Esophagus squamous epithelium (tissue), 5 donors: ENCODE measurements at places on chromosomes 5 and 9.

DNA sequence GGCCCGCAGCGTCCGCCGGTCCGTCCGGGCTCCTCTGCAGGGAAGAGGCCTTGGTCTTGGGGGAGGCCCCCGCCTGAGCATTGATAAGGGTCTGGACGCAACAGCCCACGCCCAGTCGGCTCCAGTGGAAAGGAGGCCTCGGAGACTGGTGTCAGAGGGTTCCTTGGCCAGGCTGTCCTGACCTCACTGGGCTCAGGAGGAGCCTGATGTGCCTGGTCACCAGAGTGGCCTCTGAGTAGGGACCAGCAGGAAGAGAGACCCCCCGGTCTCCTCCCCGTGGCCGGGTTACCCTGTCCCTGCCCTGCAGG, 13.2 kb downstream of the LMX1B start:
- no peak for DNase-seq

DNA sequence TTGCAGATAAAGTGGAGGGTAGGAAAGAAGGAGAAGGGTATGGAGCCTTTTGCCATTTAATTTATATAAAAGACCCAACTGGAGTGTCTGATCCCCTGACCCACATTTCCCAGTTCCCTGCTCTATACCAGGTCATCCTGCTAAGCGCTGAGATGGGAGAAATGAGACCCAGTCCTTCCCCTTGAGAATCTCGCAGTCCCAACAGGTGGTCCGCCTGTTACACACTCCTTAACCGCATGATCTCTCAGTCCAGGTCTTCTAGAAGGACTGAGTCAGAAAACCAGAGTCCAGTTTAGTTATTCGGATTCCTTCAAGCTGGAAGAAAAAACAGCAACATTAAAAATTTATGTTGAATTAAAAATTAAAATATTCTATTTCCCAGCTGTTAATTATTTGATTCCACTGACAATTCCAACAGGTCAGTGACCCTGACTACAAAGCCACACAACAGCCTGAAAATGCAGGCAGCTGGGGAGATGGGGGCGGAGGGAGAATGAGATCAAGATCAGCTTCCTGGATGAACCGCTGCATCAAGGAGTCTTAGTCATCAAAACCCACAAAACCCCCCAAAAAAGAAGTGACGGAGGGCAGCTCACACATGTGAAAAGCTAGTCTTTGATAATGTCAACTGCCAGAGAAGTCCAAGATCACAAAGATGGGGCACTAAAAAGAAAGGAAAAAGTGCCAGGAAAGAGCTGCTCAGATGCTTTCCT, 44.0 kb downstream of the GGTA1 start:
- DNase-seq = no peak

DNA sequence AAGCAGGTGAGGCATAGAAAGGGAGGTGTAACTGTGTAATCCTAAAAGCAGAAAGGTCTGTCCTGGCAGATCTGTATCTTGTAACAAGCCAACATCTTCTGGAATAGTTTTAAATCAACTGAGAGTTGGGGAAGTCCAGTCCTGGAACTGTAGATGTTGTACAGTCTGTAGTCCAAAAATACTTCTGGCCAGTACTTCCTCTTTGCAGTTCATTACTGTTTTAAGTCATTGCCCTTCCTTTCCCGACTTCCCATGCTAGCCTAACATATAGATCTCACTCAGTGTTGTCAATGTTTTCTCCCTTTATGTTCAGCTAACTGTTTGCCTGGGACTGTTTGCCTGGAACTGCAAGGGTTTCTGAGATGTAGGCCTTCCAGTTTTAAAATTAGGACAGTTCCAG, 168.5 kb upstream of the ISL1 start:
- no peak for DNase-seq

DNA sequence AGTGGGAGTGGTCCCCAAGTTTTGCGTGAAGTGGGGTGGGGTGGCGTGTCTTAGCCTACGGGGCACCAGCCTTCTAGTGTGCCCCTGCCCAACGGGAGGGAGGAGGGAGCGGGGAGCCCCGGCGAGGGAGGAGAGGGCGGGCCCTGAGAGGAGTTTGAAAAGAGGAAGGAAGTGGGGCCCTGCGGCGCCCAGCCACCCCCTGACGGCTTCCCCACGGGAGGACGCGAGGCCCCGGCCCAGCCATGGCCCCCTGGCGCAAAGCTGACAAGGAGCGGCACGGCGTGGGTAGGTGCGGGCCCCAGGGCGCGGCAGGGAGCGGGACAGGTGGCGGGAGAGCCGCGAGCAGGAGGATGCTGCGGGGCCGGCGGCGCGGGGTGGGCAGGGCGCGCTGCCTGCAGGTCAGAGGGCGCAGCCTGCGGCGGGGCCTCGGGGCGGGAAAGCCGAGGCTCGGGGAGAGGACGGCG, at the start of gene DOCK2:
DOCK2 (plus strand) TSS at position 191 of the 464 bp plus-strand sequence; CDS start at position 243, 52 bp downstream.
- peak; percentile 14 for DNase-seq

GRCh38 chr5:175822225-175822624, 49.2 kb upstream of the CPLX2 start:
- no peak for DNase-seq

DNA sequence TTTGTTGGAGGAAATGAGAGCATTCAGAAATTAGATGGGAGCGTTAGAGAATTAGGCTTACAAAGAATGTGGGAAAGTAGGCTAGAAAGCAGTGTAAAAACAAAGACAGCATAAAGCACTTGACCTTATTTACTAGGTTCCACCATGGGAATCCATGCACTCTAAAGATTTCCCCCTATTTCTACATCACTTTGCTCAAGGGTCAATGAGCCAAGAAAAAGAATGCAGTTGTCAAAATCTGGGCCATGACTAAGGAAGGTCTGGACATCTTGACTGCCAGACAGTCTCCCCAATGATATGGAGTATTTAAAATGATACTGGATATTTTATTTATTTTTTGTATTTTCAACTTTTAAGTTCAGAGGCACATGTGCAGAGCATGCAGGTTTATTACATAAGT, 3.4 kb downstream of the TLR4 start:
- no peak for DNase-seq

DNA sequence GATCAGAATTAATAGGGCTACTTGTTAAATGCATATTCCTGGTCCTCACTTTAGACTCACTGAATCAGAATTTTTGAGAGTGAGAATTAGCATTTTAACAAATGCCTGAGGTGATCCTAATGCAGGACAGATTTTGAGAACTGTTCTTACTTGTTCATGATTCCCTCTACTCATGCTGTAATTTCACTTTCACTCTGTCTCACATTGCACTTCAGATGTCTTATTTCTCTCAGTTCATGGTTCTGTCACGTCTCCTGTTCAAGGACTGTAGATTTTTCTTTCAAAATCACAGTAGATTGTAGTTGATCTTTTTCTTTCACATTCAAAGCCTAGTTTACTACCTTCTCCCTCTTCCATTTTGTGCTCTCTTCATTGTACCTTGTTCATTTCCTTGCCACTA, 54.3 kb downstream of the ADGRV1 start:
- DNase-seq = no peak

- DNase-seq = no peak
Observed at GRCh38 chr5:73969195-73970036, 343.4 kb downstream of the ARHGEF28 start.

DNA sequence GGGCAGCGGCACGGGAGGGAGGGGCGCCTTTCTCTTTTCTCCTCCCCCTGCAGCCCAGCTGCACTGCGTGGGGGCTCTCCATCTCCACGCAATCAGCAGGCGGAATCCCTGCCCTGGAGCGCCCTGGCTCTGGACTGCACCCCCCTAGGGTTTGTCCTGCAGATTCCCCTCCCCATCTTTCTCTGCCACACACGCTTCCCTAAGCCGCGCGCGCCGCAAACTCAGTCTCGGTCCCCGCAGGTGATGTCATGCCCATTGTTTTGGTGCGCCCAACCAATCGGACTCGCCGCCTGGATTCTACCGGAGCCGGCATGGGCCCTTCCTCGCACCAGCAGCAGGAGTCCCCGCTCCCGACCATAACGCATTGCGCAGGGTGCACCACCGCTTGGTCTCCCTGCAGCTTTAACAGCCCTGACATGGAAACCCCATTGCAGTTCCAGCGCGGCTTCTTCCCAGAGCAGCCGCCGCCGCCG, at the start of gene KCNN2:
KCNN2 (plus strand) TSS at position 347 of the 473 bp plus-strand sequence; CDS start at position 417, 70 bp downstream.
- no peak for DNase-seq

GRCh38 chr9:115349542-115349941, 231.6 kb upstream of the TNC start:
- DNase-seq = no peak

DNA sequence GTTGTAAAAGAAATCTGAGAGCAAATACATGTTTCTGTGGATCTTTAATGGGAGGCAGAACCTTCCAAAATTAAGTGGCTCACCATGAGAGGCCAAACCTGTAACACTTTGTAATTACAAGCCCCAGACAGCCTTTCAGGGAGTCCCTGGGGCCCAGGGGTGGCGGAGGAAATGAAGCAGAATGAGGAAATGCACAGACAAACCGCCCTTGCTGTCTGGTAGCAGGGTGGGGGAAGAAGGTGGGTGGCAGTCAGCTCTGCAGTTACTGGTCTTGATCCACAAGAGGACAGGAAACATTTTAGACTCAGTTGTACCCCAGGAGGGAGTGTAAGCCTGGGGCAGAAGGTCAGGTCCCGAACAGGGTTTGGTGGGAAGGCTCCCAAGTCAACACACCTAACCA, 6.5 kb downstream of the ARL14EPL start:
- DNase-seq = no peak

DNA sequence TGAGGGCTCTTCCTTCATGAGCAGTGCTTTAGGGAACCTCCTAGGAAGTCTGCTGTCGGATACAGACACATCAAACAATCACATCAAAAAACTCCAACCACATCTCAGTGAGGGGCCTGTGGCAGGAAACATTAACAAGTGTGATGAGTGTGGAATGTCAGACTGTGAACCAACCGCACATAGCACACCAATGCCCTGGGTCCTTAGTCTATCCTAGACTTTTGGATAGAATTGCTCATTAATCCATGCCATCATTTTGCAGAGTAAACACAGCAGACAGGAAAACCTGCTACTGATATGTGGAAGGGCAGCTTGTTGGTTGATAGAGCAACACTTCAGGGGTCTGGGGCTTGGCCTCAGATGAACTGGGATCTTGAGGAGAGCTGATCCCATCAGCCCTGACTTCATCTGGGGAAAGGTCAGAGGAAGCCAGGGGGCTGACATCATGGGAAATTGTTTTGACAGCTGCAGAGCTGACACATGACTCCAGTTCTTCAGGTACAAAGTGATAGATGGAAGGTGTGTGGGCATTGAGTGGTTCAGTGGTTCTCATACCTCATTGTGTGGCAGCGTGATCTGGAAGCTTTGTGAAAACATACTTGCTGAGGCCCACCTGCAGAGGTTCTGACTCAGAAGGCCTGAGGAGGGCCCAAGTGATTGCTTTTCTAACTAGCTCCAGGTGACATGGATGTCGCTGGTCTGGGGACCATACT, 193.3 kb downstream of the DIRAS2 start:
- no peak for DNase-seq

DNA sequence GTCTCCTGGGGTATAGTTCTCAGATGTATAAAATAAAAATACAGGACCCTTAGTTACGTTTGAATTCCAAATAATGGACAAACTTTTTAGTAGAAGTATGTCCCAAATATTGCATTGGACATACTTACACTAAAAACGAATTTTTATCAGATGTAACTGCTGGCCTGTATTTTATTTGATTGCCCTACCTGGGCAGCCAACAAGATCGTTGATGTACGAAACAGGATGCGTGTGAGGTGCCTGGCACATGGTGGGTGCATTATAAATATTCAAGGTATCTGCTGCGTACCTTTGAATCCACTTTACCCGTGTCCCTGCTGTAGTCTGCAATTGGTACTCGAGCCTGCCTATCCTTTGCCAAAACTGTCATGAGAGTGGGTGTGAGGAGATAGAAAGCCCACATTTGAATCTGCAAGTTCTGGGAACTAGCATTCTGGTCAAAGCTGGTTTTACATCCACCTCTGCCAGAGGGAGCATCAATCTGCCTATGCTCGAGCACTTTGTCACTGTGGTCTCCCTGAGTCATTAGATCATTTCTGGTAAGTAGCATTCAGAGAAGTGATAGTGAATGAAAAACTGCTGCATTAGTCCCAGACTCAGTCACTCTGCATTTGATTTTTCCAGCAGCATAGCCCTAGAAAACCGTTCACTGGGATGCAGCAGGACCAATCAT, 133.7 kb upstream of the IQGAP2 start:
- DNase-seq = no peak

- no peak for DNase-seq
Observed at GRCh38 chr5:80207832-80208231, 48.0 kb downstream of the SERINC5 start.

DNA sequence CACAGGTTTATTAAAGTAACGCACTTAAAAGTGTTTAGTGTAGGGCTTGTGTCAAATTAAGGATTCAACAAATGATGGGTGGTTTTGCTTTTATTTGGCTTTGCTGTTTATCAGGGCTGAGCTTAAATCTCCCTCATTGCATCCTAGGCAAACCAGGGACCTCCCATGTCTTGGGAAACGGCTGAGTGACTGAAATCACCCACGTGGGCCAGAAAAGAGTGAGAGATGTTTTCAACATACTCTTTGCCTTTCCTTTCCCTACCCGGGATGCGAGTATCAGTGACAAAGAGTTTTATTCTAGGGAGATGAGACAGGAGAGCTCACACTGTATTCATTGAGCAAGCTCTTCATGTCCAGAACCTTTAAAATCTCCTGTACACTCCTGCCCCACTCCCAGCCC, 23.3 kb downstream of the KCNMB1 start:
- no peak for DNase-seq

- DNase-seq = no peak
Observed at GRCh38 chr9:5786370-5787127, 46.4 kb downstream of the ERMP1 start.

DNA sequence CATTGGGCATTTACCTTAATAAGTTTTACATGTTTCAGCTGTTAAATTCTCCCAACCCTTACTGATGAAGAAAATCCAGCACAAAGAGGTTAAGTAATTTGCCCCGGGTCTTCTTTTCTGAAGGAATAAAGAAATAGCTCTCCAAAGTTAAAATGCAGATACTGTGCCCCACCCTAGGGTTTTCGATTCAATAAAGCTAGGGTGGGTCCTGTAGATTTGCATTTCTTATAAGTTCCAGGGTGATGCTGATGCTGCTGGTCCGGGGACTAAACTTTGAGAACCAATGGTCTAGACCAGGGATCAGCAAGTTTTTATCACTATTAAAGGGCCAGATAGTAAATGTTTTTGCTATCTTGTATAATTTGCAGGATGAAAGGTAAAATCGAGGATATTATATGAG, 156.7 kb downstream of the ADAMTS12 start:
- no peak for DNase-seq

GRCh38 chr9:79395755-79396154, 176.0 kb upstream of the TLE4 start:
- no peak for DNase-seq
